Naive thymus-derived CD8-positive, alpha-beta T cell (primary cell): ENCODE measurements at places on chromosomes 1 and 21. TPM values are rescaled to one million over a fixed set of nuclear protein-coding genes. Genes with fewer than 3 reads are reported as not detected.

DNA sequence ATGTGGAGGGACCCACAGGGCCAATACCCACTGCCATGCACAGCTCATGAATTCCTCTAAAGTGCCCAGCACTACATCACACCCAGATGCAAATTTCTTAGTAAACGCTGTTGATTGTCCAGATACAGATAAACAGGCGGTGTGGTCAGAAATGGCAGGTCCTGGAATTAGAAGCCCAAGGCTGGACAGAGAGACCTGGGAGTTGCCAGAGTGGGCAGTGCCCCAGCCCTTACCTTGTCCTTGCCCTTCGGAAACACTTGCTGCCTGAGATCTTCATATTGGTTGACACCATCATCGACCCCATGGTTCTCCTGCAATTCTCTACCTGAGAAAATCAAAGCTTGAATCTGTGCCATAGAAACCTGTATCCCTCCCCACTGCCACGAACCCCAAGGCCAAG lies 149.3 kb upstream of the ETV3 start:
- no peak for DNase-seq

DNA sequence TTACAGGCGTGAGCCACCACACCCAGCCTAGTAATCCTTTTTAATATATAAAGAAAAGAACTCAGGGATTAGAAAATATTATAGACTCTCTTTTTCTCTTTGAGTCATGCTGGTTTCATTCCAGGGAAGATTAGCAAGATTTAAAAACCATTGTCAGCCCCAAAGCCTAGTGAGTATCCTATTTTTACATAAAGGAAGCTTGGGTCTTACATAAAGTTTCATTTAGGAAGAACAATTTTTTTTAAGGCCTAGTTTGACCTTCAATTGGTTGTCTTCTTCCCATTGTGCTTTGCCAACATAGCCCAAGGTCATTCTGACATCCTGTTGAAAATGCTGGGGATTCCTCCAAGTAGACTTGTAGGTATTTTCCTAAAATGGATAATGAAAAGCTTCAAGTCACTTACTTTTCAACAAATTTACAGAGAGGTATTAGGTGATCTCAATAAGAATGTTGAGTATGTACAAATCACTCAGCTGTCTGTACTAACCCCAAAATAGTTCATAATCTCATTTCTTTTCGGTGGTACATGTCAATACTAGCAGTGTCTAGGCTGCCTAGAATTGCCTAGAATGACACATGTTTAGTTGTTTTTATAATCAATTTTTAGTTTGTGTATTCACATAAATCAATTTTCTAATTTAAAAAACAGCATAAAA lies 4.3 kb upstream of the KIF14 start:
- DNase-seq: no peak

DNA sequence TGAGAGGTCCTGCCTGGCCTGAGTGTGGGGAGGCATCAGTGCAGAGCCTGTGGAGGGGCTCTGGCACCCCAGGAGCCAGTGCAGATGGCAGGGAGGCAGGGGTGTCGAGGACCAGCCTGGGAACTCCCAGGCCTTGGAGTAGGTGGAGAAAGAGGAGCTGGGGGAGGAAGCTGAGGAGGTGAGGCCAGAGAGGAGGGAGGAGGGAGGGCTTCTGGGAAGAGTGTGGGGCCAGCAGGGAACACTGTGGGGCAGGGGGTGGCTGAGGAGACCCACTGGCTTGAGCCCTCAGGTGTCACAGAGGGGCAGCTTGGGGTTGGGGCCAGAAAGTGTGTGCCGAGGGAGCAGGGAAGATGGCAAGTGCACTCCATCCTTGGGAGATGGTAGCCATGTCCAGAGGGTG lies 3.8 kb downstream of the COQ8A start:
- DNase-seq: no peak

DNA sequence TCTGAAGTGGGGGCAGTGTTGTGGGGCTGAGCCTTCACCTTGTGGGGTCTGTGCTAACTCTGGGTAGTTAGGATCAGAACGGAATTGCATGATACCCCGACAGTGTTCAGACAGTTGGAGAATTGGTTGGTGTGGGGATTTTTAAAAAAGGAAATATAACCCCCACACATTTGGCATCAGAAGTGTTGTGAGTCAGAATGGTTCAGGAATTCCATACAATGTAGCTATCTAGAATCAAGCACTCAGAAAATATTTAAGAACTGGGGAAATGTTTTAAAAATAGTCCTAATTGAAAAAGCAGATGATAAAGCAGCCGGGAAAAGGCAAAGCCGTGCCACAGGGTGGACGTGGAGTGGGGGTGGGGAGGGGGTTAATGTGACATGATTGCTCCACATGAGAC lies 6.5 kb upstream of the S100A7 start:
- DNase-seq: no peak

GRCh38 chr21:24941316-24942185 lies 665.7 kb downstream of the MRPL39 start:
- no peak for DNase-seq

DNA sequence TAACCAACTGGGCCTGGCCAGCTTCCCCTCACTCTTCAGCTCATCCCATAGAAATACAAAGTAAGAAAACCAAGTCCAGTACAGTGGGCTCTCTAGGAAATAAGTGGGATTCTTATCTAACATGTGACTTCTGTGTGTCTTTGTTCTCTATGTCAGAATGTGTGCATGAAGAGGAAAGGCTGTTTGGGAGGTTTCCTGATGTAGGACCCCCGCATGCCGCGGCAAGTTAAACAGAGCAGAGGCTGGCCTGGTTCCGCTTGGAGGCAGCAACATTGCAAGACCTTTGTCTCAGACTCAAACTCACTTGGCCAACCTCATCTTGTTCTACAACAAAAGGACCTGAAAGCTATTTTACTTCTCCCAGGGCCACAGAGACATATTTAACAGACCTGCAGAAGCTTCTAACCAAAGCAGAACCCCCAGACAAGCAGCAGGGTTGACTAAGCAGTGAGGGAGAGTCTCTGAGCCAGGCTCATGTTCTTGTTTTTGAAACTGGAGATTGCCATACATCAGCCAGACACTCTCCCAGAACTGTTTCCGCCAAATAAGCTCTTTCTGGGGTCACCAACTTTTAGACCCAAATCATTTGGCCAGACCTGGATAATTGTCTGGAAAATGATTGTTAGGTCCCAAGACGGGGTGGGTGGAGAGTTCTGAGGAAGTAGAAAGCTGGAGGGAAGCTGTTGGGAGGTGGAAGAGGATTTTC lies 6.2 kb downstream of the MTARC2 start:
- no peak for DNase-seq

- no peak for DNase-seq
These were observed 240.4 kb downstream of the DPYD start for GRCh38 chr1:97680470-97680869.

GRCh38 chr1:17535300-17535936 lies 4.1 kb upstream of the ARHGEF10L start:
- no peak for DNase-seq

DNA sequence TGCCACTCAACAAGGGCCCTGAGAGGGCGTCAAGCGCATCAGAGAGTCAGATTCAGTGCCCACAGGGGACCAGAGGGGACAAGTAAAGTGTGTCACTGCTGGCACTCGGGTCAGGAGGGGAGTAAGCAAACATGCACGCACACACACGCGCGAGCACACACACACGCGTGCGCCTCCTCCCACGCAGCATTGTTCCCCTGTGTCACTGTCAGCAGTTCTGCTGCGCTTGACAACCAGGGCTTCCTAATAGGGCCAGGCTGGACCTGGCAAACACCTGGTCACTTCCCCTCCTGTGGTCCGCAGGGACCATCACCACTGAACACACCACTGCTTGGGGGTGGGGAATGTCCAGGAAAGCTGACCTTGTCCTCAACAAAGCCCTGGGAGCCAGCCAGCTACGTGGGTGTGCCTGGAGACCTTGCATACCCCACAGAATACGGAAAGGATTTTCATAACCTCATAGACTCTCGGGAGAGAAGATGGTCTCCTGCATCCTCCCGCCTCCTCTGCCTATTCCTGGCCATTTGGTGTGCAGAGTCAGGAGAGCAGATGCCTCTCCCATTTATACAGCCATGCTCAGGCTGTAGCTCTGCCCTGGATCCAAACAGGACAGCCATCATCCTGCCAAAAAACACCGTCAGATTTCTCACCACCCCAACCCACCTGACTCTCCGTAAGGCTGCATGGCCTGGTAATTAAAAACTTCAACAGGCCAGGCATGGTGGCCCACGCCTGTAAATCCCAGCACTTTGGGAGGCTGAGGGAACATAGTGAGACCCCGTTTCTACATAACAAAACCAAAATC lies 73.2 kb downstream of the SSBP3 start:
- no peak for DNase-seq

Gene RNPC3
- 15.8 TPM for polyA plus RNA-seq
